ENCODE measurements at places on chromosomes 1 and 21. TPM values are rescaled to one million over a fixed set of nuclear protein-coding genes. Genes with fewer than 3 reads are reported as not detected.
A peak's percentile ranks its signal among the peaks of the same experiment; 100 is the strongest.

- H3K27ac ChIP-seq: no peak overlapping the region
- no peaks in the 10 kb centered on the region for H3K36me3 ChIP-seq
- no peak overlapping the region for H3K4me3 ChIP-seq
- peaks cover 13% of the 10 kb centered on the region for H3K4me1 ChIP-seq
- no peak for DNase-seq
Observed at GRCh38 chr1:170518965-170519364, 13.0 kb upstream of the GORAB start.

- H3K4me3 ChIP-seq: no peak overlapping the region
- peaks cover 6% of the 10 kb centered on the region for H3K4me1 ChIP-seq
- H3K27ac ChIP-seq: no peak overlapping the region
- DNase-seq: no peak
- no peaks in the 10 kb centered on the region for H3K36me3 ChIP-seq
Observed at GRCh38 chr1:3948344-3948743, 48.3 kb upstream of the C1orf174 start.

- H3K36me3 ChIP-seq: no peaks in the 10 kb centered on the region
- peaks cover 36% of the 10 kb centered on the region for H3K4me1 ChIP-seq
- H3K27ac ChIP-seq: no peak overlapping the region
- no peaks in the 10 kb centered on the region for H3K27me3 ChIP-seq
Observed at GRCh38 chr1:211831558-211832323, 1.2 kb upstream of the LPGAT1 start.

GRCh38 chr21:41767606-41768436 is 969 bp upstream of the RIPK4 start:
- H3K36me3 ChIP-seq: no peaks in the 10 kb centered on the region
- peaks cover 64% of the 10 kb centered on the region for H3K4me1 ChIP-seq
- peak; percentile 25 for DNase-seq
- H3K27ac ChIP-seq: peak overlapping the region; percentile 93
- no peaks in the 10 kb centered on the region for H3K27me3 ChIP-seq

NTNG1 gene
- total RNA-seq: not detected

RNF186 gene
- not detected for total RNA-seq

RHD gene
- total RNA-seq: not detected

FGR gene
- not detected for total RNA-seq
